Activated CD4-positive, alpha-beta memory T cell treated with anti-CD3 and anti-CD28 coated beads for 36 hours (primary cell): ENCODE measurements at places on chromosomes 7 and 10.

GRCh38 chr10:72692994-72693781, 1.2 kb downstream of the MCU start:
- DNase-seq = no peak

- DNase-seq = no peak
Measured at GRCh38 chr10:85858776-85859515, 507.6 kb downstream of the GRID1 start.

DNA sequence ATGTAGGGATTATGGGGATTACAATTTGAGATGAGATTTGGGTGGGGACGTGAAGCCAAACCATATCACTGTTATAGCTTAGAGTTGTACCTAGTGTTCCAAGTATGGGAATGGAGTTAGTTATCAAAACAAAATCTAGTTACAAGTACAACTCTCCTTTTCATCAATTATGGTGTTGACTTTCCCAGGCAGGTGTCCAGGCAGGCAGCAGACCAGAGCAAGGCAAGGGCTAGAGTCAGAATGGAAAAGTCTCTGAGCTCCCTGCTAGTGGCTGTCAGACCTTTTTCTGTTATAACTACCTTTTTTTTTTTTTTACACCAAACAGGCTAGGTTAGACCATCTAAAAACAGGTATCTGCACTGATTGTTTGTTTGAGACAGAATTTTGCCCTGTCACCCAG, 29.2 kb downstream of the PTER start:
- DNase-seq = no peak

DNA sequence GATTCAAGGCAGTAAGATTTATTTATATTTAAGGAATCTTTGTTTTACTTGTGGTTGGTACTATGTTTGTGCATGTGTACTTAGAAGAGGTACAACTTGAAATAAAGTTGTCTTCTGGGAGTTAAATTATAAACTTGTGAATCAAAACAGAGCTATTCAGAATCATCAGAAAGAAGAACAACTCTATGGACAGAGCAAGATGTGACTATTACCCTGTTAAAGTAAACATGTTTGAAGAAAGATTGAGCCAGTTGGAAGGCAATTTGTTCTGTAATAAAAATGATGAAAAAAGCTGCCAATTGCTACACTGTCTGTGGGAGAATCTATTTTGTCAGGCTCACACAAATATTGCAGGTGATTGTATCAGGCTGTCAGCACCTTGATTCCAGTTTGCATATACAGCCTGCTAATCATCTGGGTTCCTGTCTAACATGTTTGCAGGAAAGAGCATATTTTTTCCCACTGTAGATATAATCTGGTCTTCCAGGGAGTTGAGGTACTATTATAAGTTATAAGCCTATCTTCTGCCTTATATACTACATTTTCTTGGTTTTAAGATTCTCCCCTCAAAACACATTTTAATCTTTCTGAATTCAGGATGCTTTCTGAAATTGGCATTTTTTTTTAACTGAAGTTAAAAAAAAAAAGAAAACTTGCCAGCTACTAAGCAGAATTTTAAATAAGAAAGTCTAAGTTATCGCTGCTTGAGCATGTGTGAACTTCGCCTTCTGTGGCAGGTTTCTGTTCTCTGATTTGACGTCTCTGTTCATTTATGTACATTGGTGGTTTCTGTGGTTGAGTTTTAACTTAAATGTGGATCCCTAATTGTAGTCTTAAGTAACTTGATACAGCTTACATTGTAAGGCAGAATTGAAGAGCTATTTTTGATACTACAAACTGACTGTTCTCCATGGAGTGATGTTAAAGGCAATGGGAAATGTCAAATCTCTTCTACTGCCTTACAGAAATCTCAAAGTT, 46.0 kb downstream of the ZNRF2 start:
- DNase-seq = peak; percentile 41

DNA sequence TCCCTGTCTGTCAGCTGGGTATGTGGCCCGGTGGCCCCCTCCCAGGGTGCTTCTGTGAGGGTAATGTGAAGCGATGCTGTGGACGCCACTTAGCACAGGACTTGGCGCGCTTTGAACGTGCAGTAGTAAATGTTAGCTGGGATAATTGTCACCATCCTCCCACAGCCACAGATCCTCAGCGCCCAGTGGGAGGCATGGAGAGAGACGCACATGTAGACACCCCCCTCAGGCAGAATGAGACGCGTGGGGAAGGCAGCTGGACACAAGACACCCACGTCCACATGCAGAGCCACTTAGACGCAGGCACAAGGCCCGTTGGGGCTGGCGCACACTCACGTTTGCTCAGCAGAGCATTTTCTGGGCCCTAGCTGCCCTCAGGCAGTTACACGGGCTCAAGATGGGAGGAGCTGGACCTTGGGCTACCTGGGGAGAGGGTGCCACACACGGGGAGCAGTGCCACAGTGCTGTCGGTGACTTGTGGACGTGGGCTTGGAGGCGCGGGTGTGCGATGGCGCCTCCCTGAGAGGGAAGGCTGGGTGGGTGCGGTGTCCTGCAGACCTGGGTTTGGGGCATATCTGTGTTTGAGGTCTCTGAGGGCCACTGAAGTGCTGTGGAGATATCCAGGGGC, 26.4 kb downstream of the ADCYAP1R1 start:
- no peak for DNase-seq

DNA sequence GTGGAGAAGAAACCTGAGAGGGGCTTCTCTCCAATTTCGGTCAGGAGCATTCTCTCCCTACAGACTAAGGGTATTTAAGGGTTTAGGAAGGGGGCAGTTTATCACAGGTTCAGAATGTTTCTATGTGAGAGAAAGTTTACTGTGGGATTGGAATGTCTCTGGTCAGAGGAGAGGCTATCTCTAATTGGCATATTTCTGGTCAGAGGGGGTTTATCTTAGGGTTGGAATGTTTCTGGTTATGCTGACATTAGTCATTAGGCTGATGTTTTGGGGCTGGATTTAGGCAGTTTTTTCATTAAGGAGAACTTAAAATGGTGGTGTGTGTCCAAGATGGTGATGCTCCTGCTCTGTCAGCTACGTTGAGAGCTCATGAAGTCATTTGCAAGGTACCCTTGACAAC, 758.0 kb downstream of the TYW1 start:
- no peak for DNase-seq

- DNase-seq = no peak
Measured at GRCh38 chr7:70047891-70048448, 449.7 kb downstream of the AUTS2 start.
